ENCODE measurements at places on chromosomes 12 and 14.

GRCh38 chr12:108653082-108653516, 19.4 kb upstream of the SELPLG start:
- no peak for DNase-seq

- DNase-seq: no peak
Observed at GRCh38 chr14:54683882-54684794, 117.2 kb downstream of the SAMD4A start.

- DNase-seq: no peak
Observed at GRCh38 chr14:36863271-36863670, 201.6 kb downstream of the PAX9 start.

DNA sequence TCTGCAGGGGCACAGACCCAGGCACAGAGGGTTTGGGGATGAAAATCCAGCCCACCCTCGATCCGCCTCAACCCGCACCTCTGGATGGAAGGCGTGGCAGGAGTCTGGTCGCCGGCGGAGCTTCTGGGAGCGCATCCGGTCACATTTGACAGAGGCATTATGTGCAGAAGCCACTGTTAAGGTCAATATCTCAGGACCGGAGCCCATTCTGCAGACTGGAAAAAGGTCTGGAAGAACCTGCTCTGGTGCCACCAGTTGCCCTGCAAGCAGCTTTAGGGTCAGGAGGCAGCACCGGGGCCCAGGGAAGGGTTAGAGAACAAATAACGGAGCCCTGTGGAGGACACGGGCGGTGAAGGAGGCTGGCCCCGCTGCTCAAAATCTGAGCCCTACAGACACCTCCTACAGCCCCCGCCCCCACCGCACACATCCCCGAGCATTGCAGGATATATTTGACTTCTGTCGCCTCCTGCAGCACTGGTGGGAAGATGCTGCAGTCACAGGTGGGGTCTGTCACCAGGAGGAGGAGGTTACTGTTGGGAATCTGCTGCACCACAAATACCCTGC, 25.1 kb upstream of the LRTM2 start:
- no peak for DNase-seq

DNA sequence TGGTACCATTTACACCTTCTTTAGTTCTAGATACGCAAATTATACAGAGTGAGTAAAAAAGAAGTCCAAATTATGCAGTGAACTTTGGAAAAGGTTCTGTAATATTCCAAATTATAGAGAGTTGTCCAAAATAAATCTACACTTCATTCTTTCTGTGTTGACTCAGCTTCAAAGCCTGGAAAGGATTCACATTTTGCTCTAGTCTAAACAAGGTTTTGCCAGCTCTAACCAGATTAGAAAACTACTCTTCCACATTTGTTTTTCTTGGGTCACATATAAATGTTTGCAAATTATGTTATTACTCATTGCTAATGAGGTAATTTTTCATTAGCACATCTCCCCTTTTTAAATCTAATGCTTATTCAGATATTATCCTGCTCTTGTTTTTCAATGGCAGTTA, 1562.4 kb upstream of the SEL1L start:
- no peak for DNase-seq

- peak; percentile 72 for DNase-seq
Observed at GRCh38 chr12:103877934-103878510, 37.0 kb upstream of the NT5DC3 start.

DNA sequence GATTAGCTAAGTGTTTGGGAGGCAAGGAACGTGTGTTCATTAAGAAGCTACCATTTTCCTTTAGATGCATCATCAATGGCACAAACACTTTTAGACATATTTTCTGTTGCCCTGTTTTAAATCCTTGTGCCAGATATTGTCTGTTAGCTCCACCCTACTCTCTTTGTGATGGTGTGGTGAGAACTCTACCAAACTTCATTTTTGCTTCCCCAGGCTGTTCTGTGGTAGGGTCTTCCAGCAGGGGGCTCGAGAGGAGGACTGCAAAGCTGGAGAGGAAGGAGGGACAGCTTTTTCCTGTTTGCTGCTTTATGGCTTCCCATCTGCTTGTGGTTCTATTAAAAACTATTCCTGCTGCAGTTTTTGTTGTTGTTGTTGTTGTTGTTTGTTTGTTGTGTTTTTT, 23.8 kb upstream of the STRAP start:
- DNase-seq: no peak

GRCh38 chr12:9361879-9362326, 153.7 kb upstream of the PZP start:
- no peak for DNase-seq

GRCh38 chr12:93684716-93685115, 7.5 kb downstream of the CRADD start:
- no peak for DNase-seq

Measured in kidney glomerular epithelial cell (primary cell).